ENCODE measurements at places on chromosomes 1 and 21.

DNA sequence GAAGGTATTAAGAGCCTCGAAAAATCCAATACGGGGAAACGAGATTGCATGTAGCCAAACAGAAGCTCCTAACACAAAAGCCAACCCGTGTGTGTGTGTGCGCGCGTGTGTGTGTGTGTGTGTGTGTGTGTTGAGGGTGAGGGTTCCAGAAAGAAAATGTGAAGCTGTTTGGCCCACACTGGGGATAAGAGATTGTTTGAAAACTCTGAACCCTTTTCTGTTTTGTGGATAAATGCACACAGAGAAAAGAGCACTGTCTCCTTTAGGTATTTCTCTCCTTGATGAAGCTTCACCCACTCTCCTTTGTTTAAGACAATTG, 1.9 kb downstream of the WLS start:
- peaks cover 9% of the 10 kb centered on the region for H3K4me1 ChIP-seq
- no peaks in the 10 kb centered on the region for H3K36me3 ChIP-seq
- H3K27me3 ChIP-seq: peaks cover 15% of the 10 kb centered on the region
- DNase-seq: no peak
- no peak overlapping the region for H3K27ac ChIP-seq

DNA sequence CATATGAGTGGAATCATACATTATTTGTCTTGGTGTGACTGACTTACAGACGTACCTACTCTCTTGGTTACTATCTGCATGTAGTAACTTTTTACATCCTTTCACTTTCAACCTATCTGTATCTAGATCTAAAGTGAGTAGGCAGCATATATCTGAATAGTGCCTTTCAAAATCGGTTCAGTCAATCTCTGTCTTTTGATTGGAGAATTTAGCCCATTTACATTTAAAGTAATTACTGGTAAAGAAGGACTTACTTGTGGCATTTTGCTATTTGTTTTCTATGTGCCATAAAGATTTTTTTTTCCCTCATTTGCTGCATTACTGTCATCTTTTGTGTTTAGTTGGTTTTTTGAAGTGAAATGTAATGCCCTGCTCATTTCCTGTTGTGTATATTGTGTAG, 14.2 kb downstream of the UTS2 start:
- H3K36me3 ChIP-seq: peaks cover 43% of the 10 kb centered on the region
- no peak overlapping the region for H3K27ac ChIP-seq
- H3K27me3 ChIP-seq: no peaks in the 10 kb centered on the region
- DNase-seq: no peak
- no peaks in the 10 kb centered on the region for H3K4me1 ChIP-seq

DNA sequence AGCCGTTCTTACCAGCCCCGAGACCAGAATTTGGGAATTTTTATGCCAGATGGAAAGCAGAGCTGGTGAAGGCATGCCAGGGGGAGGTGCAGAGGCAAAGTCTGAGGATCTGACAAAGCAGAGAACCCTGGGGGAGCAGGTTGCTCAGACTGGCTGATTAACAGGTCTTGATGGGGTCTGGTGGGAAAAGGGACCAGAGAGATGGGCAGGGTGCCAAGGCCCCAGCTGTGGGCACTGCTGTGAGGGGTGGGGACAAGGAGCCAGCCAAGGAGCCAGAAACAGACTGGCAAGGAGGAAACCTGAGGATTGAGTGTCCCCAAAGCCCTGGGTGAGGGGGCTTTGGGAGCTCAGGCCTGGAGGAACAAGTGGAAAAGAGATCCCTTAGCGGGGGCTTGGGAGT, 21.4 kb downstream of the RPS6KA1 start:
- no peak overlapping the region for H3K4me3 ChIP-seq
- no peaks in the 10 kb centered on the region for H3K27me3 ChIP-seq
- no peak for DNase-seq
- H3K4me1 ChIP-seq: peaks cover 26% of the 10 kb centered on the region
- H3K36me3 ChIP-seq: peaks cover 32% of the 10 kb centered on the region
- no peak overlapping the region for H3K27ac ChIP-seq

- no peak for DNase-seq
- no peak overlapping the region for H3K4me3 ChIP-seq
- H3K36me3 ChIP-seq: peaks cover 3% of the 10 kb centered on the region
- H3K4me1 ChIP-seq: peaks cover 55% of the 10 kb centered on the region
- no peak overlapping the region for H3K27ac ChIP-seq
These were observed 2.4 kb downstream of the S100A5 start for GRCh38 chr1:153538315-153538821.

DNA sequence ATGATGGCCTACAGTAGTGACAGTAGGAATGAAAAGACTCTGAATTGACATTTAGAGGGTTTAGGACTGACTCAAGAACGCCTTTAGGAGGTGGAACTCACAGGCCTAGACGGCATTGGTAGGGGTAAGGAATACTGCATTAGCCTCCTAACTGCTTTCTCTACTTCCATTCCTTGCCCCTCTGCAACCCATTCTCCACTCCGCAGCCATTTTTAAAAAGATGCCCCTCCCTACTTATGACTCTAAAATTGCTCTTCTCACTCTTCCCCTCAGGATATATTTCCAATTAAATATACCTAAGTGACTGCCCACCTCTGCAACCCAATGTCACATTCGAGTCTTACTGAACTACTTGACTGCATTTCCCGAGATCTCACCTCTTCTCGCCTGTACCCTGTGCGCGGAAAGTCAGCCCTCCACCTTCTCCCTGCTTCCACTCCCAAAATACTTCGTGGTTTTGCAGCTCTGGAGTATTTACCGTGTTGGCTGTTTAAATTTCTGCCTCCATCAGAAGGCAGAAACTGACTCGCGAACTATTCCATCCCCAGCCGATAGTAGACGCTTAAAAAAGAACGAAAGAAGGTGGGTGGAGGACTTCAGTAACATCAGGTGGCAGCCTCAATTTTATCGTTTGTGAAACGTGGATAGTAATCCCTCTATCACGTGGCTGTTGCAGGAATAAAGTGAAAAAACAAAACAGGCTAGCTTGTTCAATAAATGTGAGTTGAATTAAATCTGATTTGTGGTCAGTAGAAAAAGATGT, 1.1 kb upstream of the YBX1 start:
- no peaks in the 10 kb centered on the region for H3K27me3 ChIP-seq
- H3K4me3 ChIP-seq: peak overlapping the region; percentile 93
- H3K36me3 ChIP-seq: peaks cover 13% of the 10 kb centered on the region
- H3K27ac ChIP-seq: peak overlapping the region; percentile 96
- peaks cover 37% of the 10 kb centered on the region for H3K4me1 ChIP-seq

DNA sequence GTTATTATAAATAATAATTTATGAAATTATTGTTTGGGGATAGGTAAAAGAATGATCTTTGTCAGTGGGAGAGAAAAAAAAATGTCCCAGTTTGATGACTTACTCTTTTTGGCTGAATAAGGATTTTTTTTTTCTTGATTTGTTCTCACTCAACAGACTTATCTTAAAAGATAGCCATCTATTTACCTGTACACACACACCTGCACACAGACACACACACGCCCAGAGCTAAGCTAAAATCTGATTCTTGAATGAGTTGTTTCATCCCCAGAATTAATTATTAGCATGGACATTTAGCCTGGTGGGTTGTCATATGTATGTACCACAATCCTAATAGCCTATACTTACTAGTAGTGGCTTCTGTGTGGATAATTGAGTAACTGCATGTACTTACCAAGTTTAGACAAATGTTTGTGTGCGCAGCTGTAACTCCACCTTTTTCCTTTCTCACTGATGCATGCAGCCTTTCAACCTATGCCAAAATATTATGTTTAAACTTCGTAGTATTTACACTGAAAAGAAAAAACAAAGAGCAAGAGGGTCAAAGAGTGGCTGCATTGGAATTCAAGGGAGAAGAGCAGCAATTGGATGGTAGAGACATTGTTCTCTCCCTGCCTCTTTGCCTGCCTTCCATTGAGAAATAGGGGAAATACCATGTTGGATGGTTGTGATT, 174.3 kb downstream of the ADGRL2 start:
- H3K4me1 ChIP-seq: no peaks in the 10 kb centered on the region
- H3K27me3 ChIP-seq: no peaks in the 10 kb centered on the region
- no peak overlapping the region for H3K4me3 ChIP-seq
- no peaks in the 10 kb centered on the region for H3K36me3 ChIP-seq
- no peak for DNase-seq

DNA sequence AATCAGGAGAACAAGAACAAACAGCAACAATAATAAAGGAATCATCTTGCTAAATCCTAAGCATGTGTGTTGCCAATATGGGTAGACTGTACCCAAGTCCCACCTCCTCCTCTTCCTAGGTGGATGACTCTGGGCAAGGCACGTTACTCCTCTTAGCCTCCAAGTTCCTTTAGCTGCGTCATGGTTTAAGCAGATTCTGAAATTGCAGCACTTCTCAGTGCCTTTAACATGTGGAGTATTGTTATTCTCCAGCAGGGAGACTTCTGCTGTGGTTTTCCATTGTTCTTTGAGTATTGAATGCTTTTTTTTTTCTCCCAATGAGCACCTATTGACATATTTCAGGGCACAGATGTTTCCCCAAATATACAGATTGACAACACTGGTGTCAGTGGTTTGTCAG, 15.5 kb downstream of the ARHGEF10L start:
- no peak overlapping the region for H3K4me3 ChIP-seq
- DNase-seq: no peak
- no peak overlapping the region for H3K27ac ChIP-seq

GRCh38 chr1:43558346-43558841, 27.7 kb downstream of the PTPRF start:
- H3K36me3 ChIP-seq: no peaks in the 10 kb centered on the region
- H3K27me3 ChIP-seq: peaks cover 13% of the 10 kb centered on the region
- H3K27ac ChIP-seq: no peak overlapping the region
- H3K4me1 ChIP-seq: no peaks in the 10 kb centered on the region
- DNase-seq: no peak

- no peaks in the 10 kb centered on the region for H3K27me3 ChIP-seq
- H3K4me1 ChIP-seq: no peaks in the 10 kb centered on the region
- H3K4me3 ChIP-seq: no peak overlapping the region
These were observed 162.2 kb downstream of the DPYD start for GRCh38 chr1:97758541-97759057.

DNA sequence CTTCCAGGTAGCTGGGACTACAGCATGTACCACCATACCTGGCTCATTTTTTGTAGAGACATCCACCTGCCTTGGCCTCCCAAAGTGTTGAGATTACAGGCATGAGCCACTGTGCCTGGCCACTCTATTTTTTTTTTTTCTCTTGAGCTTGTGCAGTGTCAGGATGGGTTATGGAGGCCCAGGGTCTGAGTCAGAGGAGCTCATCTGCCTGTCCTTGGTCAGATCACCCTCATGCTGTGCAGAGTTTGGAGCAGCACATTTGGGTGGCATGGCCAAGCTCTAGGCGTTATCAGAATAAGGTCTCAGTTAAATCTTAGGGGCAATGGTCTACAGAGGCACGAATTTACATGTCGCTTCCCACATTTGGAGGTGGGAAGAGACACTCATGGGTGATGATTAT, 16.9 kb downstream of the METTL13 start:
- DNase-seq: no peak
- H3K36me3 ChIP-seq: peaks cover 34% of the 10 kb centered on the region
- H3K27ac ChIP-seq: no peak overlapping the region
- H3K4me3 ChIP-seq: no peak overlapping the region
- H3K27me3 ChIP-seq: no peaks in the 10 kb centered on the region
- H3K4me1 ChIP-seq: no peaks in the 10 kb centered on the region

DNA sequence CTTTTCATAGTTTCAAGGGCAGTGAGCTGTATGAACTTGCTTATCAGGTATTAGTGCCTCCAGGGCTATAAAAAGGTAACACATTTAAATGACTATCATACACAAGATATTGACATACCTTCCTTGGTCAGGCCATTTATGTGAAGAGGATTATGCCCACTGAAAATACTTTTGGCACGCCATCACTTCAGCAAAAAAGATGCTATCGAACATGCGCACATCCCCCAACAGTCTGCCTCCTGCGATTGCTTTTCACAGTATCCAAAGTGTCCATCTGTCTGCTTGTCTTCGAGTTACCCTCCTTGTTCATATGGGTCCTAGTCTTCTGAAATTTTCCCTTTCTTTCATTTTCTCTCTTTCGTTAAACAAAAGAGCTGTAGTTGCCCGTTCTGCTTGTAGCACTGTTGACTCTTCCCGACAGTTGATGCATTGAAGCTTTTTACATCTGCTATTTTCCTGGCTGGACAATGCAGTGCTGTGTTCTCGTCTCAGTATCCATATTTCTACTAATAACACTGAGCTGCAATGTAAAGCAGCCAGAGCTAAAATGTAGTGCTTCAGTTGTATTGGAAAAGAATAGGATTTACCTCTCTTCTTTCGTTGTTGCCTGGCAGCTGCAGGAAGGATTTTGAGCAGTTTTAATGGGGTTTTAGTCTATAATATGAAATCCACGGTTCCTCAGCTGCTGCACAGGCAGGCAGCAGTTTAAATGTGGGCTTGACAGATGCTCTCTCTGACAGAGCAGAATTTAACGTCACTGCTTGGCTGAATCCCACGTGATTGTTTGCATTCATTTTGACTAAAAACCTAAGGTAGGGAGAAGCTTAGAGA, at the start of gene B3GALT2:
Gene B3GALT2, minus strand, starts transcription at position 713 of the 831 bp plus-strand sequence. CDS start 5,051 bp downstream, outside the sequence.
- no peak within 1 kb of the TSS for H3K4me3 ChIP-seq
- no peak for DNase-seq
- peaks cover 21% of the 10 kb centered on the region for H3K4me1 ChIP-seq
- peaks cover 2% of the 10 kb centered on the region for H3K36me3 ChIP-seq

DNA sequence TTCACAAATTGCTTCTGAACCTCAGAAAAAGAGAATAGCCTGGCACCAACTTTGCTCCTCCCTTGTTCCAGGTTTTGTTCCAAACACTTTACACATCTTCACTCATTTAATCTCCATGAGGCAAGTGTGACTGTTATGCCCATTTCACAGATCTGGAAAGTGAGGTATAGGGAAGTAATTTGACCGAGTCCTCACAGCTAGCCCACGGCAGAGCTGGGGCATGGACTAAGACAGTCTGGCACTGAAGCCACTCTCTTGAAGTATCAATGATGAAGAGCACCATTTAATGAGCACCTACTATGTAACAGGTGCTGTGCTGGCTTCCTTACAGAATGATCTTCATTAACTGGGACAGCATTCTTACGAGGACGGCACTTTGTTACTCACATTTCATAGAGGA, 19.0 kb downstream of the C1QB start:
- peaks cover 21% of the 10 kb centered on the region for H3K27me3 ChIP-seq
- no peaks in the 10 kb centered on the region for H3K36me3 ChIP-seq
- DNase-seq: no peak
- H3K27ac ChIP-seq: no peak overlapping the region

GRCh38 chr1:198151688-198152087, 5.1 kb upstream of the NEK7 start:
- no peaks in the 10 kb centered on the region for H3K27me3 ChIP-seq
- DNase-seq: no peak
- no peak overlapping the region for H3K4me3 ChIP-seq
- H3K4me1 ChIP-seq: peaks cover 3% of the 10 kb centered on the region
- H3K27ac ChIP-seq: no peak overlapping the region

DNA sequence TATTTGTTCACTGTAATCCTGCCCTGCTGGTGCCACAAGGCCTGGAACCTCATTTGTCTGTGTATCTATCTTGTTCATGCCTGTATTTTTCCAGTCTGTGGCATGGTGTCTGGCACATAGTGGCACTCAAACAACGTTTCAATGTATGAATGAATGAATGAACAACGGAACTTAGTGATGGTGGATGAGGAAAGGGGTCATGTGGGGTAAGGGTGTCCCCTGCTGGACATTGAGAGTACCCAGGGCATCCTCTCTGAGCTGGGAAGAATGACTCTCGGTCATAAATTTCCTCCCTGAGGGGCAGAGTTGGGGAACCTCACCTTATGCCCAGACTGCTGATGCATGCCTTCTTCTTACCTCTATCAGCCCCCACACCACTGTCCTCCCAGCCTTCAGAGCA, 18.9 kb upstream of the ZNF683 start:
- no peak overlapping the region for H3K27ac ChIP-seq
- no peak overlapping the region for H3K4me3 ChIP-seq
- no peak for DNase-seq
- peaks cover 6% of the 10 kb centered on the region for H3K27me3 ChIP-seq
- H3K4me1 ChIP-seq: peaks cover 4% of the 10 kb centered on the region

Data from memory B cell (primary cell).